ENCODE measurements at places on chromosomes 11 and 22.
A peak's percentile ranks its signal among the peaks of the same experiment; 100 is the strongest.

- DNase-seq, result no peak
Measured at GRCh38 chr22:18906896-18907295, 776 bp downstream of the DGCR6 start.

GRCh38 chr11:44849922-44850321 lies 100.8 kb downstream of the TP53I11 start:
- DNase-seq, result no peak

DNA sequence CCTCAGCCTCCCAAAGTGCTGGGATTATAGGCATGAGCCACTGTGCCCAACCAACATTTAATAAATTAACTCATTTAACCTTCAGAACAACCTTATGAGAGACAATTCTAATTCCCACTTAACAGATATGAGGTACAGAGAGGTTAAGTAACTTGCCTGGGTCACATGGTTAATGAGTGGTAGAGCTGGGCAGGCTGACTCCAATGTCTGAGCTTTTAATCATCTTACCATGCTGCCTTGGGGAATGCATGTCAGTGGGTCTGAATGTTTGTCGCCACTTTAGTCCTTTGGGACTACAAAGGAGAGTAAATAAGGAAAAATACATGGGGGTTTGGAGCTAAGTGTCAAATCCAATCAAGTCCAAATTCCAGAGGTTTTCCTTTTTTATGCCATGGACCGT lies 11.2 kb upstream of the PIK3C2A start:
- DNase-seq, result no peak

- DNase-seq, result peak; percentile 35
Measured at GRCh38 chr22:37498289-37498909, 12.2 kb upstream of the MFNG start.

DNA sequence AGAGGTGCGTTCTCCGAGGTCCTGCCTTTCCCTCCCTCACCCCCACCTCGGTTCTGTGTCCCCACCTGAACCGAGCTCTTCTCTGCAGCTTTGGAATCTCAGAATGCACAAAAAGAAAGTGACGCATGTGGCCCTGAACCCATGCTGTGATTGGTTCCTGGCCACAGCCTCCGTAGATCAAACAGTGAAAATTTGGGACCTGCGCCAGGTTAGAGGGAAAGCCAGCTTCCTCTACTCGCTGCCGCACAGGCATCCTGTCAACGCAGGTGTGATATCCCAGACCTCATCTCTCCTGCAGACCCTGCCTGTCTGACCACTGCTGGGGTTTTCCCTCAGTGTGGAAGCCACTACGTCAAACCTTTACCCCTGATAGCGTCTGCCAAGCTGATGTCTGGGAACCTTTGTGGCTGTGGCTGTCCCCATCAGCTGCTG lies 13.9 kb downstream of the ACP2 start:
- DNase-seq, result no peak

GRCh38 chr11:111549869-111550203 lies 9.3 kb downstream of the LAYN start:
- DNase-seq, result no peak

GRCh38 chr22:31247726-31248125 lies 35.6 kb downstream of the LIMK2 start:
- no peak for DNase-seq

GRCh38 chr11:19689281-19690000 lies 23.2 kb upstream of the NAV2 start:
- no peak for DNase-seq

GRCh38 chr11:68977781-68978625 lies 2.8 kb downstream of the MRGPRD start:
- no peak for DNase-seq

GRCh38 chr11:103530257-103530656 lies 421.0 kb downstream of the DYNC2H1 start:
- no peak for DNase-seq

Measured in activated CD8-positive, alpha-beta memory T cell treated with anti-CD3 and anti-CD28 coated beads for 4 hours (primary cell).